ENCODE measurements at places on chromosomes 7 and 10. TPM values are rescaled to one million over a fixed set of nuclear protein-coding genes. Genes with fewer than 3 reads are reported as not detected.

CPA2 gene
- total RNA-seq: not detected

CLRN3 gene
- not detected for total RNA-seq

IFIT1B gene
- not detected for total RNA-seq

GRCh38 chr7:1972744-1973143 is 260.0 kb downstream of the MAD1L1 start:
- DNase-seq: no peak

DNA sequence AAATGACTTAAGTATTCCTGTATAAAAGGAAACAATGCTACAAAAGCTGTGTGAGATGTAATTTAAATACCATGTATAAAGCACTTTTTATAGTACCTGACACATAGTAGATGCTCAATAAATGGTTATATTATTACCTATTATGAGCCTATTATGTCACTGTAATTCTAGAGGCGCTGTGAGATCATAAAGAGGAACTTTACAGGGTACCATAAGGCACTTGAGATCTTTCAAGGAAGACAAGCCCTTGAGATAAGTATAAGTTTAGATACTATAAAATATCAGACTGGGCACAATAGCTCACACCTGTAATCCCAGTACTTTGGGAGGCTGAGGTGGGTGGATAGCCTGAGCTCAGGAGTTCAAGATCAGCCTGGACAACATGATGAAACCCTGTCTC is 38.3 kb downstream of the PTTG1IP2 start:
- no peak for DNase-seq

DNA sequence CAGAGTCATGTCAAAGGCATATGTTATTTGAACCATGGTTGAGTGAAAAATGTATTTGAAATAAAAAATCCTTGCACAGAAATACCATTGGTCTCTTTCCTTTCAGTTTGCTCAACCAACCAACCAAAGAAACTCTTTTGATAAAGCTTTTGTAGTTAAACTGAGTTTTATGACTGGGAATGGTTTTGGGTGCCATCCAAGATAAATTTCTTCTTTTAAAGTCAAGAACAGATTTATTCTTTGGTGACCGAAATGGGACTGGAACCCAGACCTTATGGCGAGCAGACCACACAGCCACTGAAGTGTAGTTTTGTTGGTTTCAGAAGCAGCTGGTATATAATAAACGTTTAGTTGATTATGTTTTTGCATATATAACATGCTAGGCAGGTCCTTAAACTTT is 2.8 kb upstream of the GALNT17 start:
- DNase-seq: no peak

DNA sequence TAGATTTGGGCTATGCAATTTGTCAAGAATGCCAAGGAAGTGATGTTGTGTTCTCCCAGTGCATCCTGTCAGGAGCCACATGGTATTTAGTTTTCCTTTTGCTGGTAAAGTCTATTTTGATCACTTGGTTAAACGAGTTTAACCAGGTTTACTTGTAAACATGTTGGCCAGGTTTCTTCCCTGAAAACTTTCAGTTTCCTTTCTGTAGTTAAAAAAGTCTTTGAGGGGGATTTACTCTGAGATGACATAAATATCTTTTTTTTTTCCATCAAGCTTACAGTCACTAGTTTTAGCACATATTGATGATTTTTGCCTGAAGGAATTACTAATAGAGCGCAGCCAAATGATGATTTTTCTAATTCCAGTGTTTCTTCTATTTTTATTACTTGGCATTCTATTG is 320.5 kb downstream of the PHF14 start:
- no peak for DNase-seq

GRCh38 chr10:614790-615582 is 74.5 kb downstream of the DIP2C start:
- no peak for DNase-seq

DNA sequence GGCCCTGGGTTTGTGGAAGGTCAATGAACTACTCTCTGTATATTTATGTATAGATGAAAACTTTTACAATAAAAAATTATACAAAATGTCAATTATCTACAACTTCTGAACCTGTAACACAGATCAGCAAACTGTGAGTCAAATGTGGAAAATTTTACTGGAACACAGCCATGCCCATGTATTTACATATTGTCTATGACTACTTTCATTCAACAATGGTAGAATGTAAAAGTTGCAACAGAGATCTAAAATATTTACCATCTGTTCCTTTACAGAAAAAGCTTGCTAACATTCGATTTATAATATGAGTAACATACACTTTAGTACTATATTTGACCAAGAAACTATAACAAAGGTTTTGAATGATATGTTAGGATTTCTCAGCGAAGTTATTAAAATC is 481.6 kb downstream of the PARD3 start:
- DNase-seq: no peak

- DNase-seq: no peak
Measured at GRCh38 chr7:128030654-128031611, at the start of gene LRRC4. Gene LRRC4, minus strand, starts transcription at chr7:128031437. Its CDS starts 797 bp downstream, at chr7:128030640.

- DNase-seq: no peak
Measured at GRCh38 chr10:77926566-77927401, at the start of gene DLG5. Gene DLG5, minus strand, starts transcription at chr10:77926755. Its CDS starts 235 bp downstream, at chr10:77926520.

GRCh38 chr10:98925651-98926050 is 310.0 kb downstream of the HPSE2 start:
- DNase-seq: no peak

DNA sequence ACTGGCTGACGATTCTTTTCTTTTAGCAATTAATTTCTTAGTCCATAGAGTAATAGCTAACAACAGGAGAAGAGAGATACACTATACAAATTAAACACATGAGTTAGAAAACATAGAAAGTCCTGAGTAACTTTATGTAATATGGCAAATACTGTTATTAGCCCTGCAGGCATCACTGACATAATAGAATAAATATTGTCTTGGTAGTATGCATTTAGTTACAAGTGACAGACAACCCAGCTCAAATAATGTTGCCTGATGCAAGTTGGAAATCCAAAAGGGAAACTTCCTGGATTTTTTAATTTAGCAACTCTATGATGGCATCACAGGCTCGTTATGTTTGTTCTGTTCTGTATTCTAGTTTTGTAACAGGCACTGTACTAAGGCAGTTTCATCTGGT is 95.1 kb downstream of the DKK1 start:
- no peak for DNase-seq

GRCh38 chr10:8852546-8852945 is 798.1 kb downstream of the GATA3 start:
- DNase-seq: no peak

DNA sequence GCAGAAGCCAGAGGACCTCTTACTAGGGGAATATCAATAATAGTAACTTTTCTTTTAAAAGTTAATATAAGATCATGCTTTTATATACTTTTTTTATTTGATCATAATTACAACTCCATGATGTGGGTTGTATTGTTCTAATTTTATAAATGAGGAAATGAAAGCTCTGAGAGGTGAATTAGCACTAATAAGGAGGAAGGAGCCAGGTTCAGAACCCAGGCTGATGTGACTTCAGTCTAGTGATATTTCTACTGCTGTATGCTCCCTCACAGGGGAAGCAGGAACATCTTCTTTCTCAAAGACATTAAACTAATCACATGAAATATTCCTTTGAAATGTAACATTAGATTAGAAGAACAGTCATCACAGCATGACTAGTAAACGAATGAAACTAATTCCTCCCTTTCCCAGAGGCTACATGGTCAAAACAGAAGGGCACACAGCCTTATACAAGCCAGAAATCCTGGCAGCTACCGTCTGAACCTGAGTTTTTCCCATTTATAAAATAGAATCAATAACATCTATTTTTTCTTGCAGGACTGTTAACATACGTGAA is 81.4 kb upstream of the GJD4 start:
- DNase-seq: no peak

GRCh38 chr7:154856733-154857132 is 146.2 kb downstream of the PAXIP1 start:
- DNase-seq: no peak

GRCh38 chr10:16521311-16522016 is at the start of gene C1QL3:
Gene C1QL3, minus strand, starts transcription at chr10:16521879. Its CDS starts 814 bp downstream, at chr10:16521065.
- no peak for DNase-seq

DNA sequence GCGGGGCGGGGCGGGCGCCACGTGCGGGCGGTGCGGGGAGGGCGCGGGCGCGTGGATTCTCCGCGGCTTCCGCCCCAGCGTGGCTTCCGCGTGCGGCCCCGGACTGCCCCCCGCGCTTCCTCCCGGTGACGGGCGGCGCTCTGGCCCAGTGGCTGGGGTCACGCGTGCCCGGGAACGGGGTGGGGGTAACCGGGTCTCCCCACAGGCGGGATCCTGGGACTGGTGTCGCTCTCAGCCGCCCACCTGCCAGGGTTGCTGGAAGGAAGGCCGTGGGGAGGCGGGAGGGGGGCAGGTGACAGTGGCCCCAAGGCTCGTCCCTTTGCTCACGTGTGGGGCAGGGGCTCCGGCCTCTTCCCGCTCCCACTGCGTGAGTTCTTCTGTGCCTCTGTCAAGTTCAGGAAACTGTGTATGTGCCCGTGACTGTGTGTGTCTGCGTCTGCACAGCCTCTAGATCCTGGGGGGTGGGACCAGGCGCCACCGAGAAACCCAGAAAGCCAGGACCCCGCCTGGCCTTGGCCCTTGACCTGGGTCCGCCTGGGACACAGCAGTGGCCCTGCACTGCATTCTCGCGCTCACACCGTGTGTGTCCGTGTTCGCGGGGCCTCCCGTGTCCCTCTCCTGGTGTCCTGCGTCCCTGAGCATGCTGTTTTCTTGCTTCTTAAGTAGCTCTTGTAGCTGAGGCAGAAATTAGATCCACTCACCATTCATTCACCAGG is 919 bp downstream of the MAFK start:
- no peak for DNase-seq

GRCh38 chr10:23421397-23421796 is 17.5 kb upstream of the OTUD1 start:
- DNase-seq: no peak

- DNase-seq: peak; percentile 1
Measured at GRCh38 chr10:56537984-56538383, 176.9 kb upstream of the ZWINT start.

DNA sequence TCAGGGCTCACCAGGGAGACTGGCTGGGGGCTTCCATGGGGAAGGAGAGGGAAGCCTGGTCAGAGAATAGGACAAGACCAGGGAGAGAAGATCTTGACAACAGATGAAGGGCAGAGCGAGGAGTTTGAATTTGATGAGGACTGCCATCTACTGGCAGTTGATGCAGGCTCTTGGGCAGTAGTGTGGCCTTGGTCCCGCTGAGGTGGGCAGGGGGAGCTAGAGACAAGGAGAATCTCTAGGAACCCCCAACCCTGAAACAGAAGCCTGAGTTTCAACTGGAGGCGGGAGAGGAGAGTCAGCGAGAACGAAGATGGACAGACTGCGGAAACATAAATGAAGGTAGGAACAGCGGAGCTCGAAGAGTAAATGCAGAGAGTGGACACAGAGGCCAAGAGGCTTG is 81.0 kb downstream of the PPP1R3C start:
- peak; percentile 50 for DNase-seq

DNA sequence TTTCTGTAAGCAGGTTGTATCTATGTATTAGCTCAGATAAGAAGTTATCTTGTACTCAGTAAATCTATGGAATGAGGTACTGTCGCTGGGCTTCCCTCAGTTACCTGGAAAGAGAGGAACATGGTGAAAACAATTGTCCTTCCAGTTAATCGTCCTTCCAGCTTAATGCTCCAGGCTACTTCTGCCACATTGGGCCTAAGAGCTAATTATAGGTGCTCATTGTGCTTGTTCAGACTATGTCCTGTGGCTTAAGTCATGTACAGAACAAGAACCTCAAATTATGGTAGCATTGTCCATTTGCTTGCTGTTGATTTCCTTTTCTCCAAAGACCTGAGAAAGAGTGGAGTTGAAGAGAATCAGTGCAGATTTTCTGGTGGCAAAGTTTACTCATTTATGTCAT is 86.1 kb upstream of the MBL2 start:
- DNase-seq: no peak

- no peak for DNase-seq
Measured at GRCh38 chr7:127154101-127154500, 98.6 kb downstream of the GRM8 start.

- DNase-seq: no peak
Measured at GRCh38 chr7:134480202-134480601, 21.3 kb upstream of the AKR1B1 start.

GRCh38 chr7:50304911-50305582 is 531 bp downstream of the IKZF1 start:
- no peak for DNase-seq

- DNase-seq: no peak
Measured at GRCh38 chr7:155643804-155644177, 670 bp upstream of the RBM33 start.

GRCh38 chr10:46530249-46531186 is 25.9 kb downstream of the GPRIN2 start:
- peak; percentile 49 for DNase-seq

GRCh38 chr10:50579491-50580261 is 44.1 kb downstream of the SGMS1 start:
- DNase-seq: no peak

DNA sequence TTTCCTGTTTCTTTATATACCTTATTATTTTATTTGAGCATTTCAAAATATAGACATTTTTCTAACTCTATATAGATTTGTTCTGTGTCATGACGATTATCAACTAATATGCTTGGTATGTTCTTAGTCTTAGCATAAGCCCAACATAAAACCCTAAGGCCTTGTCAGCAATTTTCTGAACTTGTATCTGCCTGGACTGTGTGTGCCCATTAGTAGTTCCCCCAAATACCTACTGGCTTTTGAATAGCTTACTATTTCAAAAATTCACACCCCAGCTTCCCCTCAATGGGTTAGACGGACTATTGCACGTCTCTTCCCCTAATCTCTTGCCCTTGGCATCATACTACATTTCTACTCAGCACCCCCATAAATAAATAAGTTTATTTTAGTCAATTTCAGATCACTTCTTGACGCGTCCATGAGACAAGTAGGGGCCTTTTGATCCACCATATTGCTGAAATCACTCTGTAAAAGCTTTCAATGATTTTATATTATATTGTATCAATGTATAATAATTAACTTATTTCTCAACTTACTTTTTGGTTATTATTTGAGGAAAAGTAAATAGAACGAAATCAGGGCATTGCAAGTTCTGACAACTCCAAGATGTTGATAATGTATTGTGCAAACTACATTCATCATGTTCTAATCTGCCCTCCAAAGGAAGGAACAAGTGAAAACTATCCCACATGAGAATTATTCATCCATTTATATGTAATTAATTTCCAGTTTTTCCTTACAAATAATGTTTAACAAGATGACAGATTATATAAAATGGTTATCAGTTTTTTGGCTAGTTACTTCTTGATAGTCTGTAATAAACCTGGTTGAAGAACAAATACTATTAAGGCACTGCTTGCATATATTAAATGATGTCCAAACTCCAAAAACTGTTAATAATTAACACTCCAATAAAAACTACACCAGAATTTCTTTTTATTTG is 1.1 kb upstream of the AKR1C3 start:
- no peak for DNase-seq

DNA sequence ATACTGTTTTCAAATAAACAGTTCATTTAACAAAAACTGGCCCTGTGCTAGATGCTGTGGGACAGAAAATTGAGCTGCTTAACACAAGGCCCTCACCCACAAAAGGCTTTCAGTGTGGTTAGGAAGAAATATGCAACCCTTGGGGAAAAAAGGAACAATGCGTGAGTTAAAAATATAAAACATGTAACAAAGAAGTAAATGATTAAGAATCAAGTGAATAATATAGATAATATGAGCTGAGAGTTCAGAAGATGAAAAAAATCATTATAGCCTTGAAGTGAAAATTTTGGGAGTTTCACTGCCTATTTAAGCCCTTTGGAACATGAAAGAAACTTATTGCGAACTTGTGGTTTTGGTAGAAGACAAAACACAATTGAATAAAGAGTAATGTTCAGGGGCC is 495.4 kb downstream of the GFRA1 start:
- DNase-seq: no peak

- DNase-seq: no peak
Measured at GRCh38 chr10:107433605-107434004, 269.1 kb upstream of the SORCS1 start.

- DNase-seq: no peak
Measured at GRCh38 chr7:109879287-109879828, 1211.6 kb upstream of the LRRN3 start.
